ENCODE measurements at places on chromosomes 2 and 18.

DNA sequence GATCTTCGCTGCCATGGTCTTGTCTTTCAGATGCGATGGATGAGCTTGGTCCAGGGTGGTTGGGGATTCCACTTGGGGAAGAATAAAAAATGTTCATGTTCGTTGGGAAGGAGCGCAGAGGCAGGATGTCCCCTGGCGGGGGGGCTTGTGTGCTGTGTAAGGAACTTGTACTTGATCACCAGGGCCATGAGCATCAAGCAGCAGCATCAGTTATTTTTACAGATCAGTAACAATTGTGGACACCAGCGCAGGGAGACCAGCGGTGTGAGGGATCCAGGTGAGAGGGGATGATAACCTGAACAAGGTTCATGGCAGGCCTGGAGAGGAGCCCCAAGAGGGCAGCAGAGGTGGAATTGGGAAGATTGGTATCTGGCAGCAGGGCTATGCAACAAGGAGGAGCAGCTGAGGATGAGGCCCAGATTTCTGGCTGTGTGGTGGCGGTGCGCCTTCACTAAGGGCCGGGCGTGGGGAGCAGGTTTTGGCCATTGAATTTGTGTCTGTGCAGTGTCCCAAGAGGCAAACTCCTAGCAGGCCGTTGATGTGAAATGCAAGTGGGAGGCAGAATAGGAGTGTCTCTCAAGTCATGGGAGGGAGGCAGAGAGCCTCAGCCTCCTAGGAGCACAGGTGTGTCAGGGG is 3.9 kb downstream of the CNNM3 start:
- DNase-seq: no peak

- DNase-seq: no peak
Observed at GRCh38 chr2:205217004-205217403, 465.3 kb upstream of the NRP2 start.

- DNase-seq: no peak
Observed at GRCh38 chr2:235553696-235554100, 59.9 kb downstream of the AGAP1 start.

DNA sequence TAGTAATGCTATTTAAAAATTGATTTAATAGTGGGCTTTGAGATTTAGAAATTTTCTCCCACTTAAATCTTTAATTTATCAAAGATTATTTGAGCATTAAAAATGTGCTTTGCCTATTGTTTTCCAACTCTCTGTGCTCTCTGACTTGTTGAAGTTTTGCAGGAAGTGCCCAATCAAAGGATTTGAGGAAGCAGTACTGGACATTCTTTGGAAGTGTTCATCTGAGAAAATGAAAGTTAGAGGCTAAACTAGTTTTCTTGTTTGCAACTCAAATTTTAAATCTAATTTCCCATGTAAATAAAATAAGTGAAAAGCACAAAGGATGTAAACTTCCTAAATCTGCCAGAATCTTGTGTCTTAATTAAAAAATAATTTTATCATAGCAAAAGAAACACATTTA is 89.1 kb downstream of the CAMKMT start:
- DNase-seq: no peak

- no peak for DNase-seq
Observed at GRCh38 chr2:222736301-222736700, 64.8 kb downstream of the MOGAT1 start.

DNA sequence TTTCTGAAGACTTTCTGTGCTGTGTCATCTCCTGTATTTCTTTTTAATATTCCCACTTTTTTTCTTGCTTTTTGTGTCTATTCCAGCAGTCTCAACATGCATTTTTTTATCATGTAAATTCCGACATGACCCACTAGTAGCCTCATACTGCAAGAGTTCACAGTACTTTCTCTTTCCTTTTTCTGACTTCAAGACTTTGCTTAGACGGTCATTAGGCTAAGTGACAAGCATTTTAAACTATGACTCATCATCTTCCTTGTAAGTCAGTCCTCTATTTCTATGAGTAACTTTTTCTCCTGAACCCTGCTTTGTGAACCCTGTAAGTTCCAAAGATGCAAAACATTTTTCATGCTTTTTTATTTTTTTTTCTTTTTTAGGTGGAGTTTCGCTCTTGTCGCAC is 381.2 kb downstream of the TXNL1 start:
- no peak for DNase-seq

- DNase-seq: no peak
Observed at GRCh38 chr2:199070322-199070949, 387.3 kb downstream of the SATB2 start.

DNA sequence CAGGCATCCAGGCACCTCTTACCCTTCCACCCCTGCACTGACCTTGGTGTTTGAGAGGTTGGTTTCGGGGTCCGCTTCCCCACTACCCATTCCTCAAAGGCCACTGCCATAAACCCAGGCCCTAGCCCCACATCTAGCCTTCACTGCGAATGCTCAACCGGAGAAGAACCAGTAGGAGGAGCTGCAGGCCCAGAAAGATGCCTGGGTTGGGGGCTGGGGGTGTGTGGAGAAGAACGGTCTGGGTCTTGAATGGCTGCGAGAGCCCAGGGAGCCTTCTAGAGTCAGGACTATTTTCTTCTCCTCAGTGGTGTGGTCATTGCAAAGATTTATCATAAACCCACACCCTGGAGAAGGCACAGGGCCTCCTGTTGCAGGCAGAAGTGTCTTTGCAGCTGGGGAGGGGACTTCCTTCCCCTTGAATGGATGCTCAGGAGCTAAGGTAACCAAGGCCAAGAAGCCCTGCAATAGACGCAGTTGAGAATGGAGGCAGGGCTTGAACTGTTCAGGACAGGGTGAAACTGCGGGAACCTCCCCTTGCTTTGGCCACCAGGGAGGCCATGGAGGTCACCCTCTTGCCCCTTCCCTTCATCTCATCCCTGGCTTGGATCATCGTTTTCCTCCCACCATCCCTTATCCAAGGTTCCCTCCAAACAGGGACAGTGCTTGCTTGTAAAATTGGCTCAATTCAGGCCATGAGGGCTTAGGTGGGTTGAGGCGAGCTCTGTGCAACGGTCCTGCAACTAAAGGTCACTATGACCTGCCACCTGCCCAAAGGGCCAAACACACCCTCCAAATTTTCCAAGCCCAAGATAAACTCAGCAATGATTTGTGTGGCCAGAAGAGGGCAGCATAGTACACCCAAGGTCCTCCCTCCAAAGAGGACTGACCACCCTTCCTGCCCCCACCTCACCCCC is 20.9 kb downstream of the THNSL2 start:
- DNase-seq: peak; percentile 14

DNA sequence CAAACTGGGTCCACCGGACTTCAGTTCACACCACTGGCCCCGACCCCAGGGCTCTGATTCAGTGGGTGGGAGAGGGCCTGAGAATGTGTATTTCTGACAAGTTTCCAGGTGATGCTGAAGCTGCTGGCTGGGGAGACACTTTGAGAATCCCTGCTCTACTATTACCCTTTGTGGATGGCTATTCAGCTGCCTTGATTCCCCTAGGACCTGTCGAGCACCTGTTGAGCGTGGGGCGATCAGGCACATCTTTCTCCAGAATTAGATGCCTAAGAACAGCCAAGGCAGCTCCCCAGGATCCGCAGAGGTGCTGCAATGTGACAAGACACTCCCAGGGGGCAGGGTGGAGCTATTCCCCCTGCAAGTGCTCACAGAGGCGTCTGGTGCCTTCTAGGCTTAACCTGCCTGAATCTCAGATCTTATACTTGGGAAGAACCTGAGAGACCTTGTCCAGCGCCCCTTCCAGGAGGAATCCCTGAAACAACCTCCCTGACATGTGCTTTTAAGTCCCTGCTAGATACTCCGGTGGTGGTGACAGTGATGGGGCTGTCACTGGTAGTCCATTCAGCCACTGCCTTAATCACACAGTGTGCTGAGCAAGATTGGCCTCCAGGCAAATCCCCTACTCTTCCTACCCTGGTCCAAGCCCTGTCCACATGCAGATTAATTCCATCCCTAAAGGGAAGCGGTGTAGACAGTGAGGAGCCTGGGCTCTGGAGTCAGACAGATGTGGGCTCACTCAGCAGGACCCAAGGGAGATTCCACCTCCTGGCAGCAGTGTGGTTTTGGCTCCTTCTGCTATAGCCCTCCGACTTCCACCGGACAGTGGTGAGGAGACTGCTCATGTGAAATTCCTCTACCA is 43.4 kb upstream of the OTOF start:
- no peak for DNase-seq

DNA sequence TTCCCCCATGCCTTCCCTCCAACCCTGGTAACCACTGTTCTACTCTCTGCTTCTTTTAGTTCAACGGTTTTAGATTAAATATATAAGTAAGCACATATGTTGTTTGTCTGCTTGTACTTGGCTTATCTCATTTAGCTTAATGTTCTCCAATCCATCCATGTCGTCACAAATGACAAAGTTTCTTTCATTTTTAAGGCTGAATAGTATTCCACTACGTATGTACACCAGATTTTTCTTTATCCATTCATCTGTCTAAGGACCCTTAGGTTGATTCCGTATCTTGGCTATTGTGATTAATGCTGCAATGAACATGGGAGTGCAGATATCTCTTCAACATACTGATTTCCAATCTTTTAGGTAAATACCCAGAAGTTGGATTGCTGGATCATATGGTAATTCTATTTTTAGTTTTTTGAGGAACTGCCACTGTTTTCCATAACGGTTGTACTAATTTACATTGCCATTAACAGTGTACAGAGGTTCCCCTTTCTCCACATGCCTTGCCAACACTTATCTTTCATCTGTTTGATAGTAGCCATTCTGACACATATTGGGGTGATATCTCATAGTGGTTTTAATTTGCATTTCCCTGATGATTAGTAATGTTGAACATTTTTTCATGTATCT is 8.1 kb downstream of the ASB3 start:
- DNase-seq: no peak

GRCh38 chr2:218879776-218880101 is 913 bp upstream of the WNT10A start:
- no peak for DNase-seq

DNA sequence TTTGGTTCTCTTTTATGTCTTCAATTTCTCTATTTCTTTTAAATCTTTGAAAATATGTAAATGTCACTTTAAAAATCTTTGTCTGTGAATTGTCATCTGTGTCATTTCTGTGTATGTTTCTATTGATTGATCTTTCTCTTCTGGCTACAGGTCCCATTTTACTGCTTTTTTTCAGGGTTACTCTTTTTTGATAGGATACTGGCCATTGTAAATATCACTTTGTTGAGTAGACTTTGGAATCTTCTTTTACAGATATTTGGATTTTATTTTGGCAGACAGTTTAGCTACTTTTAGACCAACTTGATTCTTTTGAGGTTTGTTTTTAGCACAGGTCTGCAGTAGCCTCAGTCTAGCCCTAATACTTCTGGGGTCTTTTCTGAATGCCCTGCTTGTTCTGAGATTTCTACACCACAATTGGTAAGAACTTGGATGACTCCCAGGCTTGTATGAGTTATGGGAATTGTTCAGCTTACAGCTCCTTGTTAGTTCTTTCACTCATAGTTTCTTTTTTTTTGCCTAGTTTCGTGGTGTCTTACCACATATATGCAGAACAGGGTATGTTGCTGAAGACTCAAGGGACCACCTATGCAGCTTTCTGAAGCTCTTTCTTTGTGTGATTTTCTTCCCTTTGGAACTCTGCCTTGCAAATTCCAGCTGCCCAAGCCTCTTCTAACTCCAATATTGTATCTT is 122.2 kb downstream of the QPCT start:
- DNase-seq: no peak

DNA sequence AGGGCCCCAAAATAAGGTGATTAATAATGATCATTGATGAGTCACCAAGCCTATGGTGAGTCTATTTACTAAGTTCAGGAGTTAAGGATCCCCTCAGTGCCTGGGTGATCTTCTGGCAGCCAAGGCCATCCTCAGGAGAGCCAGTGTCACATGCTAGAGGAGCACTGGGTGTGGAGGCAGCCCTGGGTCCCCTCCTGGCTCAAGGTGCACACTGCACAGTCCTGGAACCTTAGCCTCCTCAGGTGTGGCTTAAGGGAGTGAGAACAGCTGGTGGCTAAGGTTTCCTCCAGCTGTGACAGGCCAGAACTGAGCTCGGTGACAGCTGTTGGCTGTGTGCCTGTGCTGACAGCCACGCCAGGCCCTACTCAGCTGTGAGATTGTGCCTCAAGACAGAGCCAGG is 52.1 kb upstream of the ACAA2 start:
- DNase-seq: no peak

DNA sequence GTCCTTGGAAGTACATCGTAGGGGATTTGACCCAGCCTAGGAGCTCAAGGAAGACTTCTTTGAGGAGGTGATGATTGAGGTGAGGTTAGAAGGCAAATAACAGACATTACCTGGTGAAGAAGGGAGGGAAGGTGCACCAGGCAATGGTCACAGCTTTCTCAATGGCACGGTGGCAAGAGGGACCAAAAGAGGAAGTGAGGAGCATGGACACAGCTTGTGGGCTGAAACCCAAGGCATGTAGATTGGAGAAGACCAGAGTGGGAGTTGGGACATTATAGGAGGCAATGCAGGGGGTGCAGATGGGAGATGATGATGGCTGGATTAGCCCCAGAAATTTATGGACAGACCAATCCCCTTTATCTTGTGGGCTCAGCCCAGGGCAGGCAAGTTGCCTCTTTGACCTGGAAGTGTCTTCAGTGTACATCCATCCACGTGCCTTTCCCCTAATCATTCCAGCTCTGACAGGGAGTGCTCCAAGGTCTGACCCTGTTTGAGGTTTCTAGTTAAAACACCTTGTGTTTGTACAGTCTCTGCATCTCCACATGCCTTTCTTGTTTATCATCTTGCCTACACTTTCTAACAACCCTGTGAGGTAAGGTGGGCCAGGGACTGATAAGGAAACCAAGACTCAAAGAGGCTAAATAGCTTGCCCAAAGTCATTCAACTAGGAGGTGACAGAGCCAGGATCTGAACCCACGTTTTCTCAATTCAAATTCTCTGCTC is 59.1 kb downstream of the NRP2 start:
- no peak for DNase-seq

- no peak for DNase-seq
Observed at GRCh38 chr18:72871091-72871490, 3.3 kb upstream of the NETO1 start.

DNA sequence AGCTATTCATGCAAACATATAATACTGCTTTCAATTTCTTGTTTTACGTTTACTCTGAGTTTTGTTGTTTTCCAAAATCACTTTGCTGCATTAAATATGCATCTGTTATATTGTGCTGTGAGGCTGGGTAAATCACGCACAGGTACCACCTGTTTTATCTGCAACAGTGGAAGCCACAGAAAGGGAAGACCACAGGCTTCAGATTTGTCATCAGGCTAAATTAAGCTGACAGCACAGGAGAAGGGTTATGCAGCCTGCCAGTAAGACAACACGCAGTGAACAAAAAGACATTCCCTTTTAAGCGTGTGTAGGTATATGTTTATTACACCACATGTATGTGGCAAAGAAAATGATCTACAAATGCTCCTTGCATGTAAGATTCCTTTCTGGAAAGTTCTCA is 38.2 kb downstream of the ZNF516 start:
- no peak for DNase-seq

GRCh38 chr18:68714366-68714711 is 569 bp downstream of the TMX3 start:
- no peak for DNase-seq

- DNase-seq: no peak
Observed at GRCh38 chr2:71605781-71606241, 152.4 kb downstream of the DYSF start.

Measured in CD4-positive, alpha-beta T cell treated with Interleukin-10 for 1 hour (primary cell).